ENCODE measurements at places on chromosomes 5 and 9.

DNA sequence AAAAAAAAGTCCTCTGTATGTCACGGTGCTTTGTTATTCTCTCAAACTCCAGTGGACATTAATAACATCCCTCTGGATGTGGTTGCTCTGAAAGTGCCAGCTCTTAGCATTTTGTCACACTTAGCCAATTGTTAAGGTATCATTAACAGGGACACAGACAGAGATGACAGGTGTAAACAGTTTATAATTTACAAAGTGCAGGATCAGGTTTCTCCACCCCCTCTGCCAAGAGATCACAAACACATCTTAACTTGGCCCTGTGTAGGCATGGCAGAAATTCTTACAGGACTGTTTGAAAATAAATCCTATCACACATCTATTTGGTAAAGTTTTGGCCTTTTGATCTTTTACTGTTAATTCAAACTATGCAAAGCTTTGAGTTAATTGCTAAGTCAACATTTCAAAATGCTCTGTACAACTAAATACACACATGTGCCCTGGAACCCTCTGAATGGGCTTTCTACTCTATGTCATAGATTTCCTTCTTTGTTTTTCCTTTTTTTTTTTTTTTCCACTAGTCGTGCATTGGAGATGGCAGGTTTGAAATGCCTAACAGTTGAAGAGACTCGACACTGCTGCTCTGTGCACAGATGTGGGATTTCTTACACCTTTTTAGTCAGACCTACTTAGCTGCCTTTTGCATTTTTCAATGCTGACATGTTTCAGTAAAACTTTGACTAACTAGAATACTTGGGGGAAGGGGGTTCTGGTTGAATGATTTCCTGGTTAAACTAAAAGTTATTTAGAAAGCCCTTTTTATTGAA is 41.7 kb downstream of the SEMA6A start:
- peak; percentile 36 for DNase-seq

DNA sequence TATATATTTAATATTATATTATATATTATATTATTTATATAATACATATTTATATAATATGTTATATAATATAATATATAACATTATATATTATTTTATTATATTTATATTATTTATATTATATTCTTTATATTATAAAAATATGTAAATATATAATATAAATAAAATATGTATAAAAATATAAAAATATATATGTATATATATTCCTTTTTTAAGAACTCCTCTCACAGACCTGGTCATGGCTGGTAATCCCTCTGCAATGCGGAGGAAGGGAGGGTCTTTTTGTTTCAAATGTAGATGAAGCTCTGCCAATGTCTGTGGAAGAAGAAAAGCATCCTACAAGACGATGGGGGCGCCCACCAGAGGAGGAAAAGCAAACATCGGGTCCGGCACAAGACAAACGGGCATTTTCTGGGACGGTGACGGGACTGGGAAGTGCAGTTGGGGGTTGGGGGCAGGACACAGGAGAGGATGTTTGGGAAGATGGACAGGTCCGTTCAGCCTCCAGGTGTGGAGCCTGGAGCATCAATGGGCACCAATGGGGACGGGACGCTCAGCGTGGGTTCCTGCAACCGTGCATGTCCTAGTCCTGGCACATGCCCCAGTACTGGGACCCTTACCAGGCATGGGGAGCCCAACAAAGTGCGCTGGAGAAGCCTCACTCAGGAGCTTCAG is 194.0 kb downstream of the IRX1 start:
- DNase-seq, result no peak

DNA sequence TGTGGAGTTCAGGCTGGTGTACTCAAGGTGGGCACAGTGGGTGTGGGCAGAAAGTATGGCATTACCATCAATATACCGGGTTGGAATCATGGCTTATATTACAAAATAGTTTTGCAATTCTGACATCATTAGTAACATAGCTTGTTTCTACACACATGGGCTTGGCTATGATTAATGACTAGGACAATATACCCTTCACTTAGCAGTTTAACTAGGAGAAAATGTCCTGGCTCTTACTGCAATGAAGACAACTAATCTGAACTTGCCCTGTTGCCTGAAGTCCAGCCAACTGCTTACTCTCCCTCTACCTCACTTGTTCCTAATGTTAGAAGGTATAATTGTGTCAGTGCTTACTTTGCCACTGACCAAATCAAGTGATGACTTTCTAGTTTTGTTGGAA is 612.5 kb downstream of the EFNA5 start:
- DNase-seq, result no peak

- DNase-seq, result no peak
Observed at GRCh38 chr5:56557198-56557597, 258.2 kb upstream of the MAP3K1 start.

- DNase-seq, result no peak
Observed at GRCh38 chr9:83927591-83927990, 6.4 kb upstream of the KIF27 start.

GRCh38 chr9:133534346-133535291 is at the start of gene ADAMTSL2:
Gene ADAMTSL2 (plus strand): TSS chr9:133534704. CDS start chr9:133536713, 2,009 bp downstream.
- DNase-seq, result peak; percentile 35

DNA sequence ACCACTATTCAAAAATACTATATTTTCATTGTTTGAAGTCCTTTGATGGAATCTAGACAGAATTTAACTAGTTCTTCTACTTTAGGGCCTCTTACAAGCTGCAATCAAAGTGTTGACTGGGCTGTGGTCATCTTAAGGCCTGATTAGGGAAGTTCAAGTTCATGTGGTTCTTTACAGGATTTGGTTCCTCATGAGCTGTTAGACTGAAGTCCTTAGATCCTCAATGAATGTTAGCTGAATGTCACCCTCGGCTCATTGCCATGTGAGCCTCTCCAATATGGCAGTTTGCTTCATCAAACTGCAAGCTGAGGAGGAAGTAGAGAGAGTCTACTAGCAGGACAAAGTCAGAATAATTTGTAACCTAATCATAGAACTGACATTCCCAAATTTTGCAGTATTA is 135.1 kb downstream of the CSNK1G3 start:
- no peak for DNase-seq

GRCh38 chr5:59600998-59601397 is 292.5 kb downstream of the PDE4D start:
- DNase-seq, result no peak

GRCh38 chr9:18215626-18216025 is 258.3 kb upstream of the ADAMTSL1 start:
- DNase-seq, result no peak

GRCh38 chr9:27394826-27395201 is 97.9 kb upstream of the EQTN start:
- DNase-seq, result no peak

GRCh38 chr9:95505717-95506427 is 10.9 kb downstream of the PTCH1 start:
- peak; percentile 77 for DNase-seq

GRCh38 chr9:135498381-135499126 is 1.9 kb upstream of the MRPS2 start:
- no peak for DNase-seq
